Glutamatergic neuron (in vitro differentiated cells): ENCODE measurements at places on chromosomes 12 and 14.

GRCh38 chr14:91410771-91411536 lies 6.7 kb downstream of the CCDC88C start:
- no peak for DNase-seq

DNA sequence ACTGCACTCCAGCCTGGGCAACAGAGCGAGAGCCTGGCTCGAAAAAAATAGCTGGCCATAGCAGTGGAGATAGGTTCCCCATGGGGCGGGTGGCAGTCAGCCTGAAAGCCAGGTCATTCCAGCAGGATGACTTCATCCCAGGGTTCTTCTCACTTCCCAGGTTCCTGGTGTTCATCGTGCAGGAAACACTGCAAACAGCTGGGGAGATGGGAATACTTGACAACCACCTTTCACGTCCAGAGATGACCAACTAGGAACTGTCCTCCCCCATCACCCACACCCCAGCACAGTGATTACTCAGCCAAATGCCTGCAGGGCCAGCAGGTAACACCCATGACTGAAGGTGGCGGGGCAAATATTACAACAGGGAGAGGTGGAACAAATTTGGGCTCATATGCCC lies 1.7 kb downstream of the VSIG10 start:
- no peak for DNase-seq

GRCh38 chr14:37144729-37145363 lies 27.6 kb downstream of the SLC25A21 start:
- DNase-seq = no peak

- peak; percentile 19 for DNase-seq
Observed at GRCh38 chr12:40727774-40728483, 35.7 kb downstream of the CNTN1 start.

DNA sequence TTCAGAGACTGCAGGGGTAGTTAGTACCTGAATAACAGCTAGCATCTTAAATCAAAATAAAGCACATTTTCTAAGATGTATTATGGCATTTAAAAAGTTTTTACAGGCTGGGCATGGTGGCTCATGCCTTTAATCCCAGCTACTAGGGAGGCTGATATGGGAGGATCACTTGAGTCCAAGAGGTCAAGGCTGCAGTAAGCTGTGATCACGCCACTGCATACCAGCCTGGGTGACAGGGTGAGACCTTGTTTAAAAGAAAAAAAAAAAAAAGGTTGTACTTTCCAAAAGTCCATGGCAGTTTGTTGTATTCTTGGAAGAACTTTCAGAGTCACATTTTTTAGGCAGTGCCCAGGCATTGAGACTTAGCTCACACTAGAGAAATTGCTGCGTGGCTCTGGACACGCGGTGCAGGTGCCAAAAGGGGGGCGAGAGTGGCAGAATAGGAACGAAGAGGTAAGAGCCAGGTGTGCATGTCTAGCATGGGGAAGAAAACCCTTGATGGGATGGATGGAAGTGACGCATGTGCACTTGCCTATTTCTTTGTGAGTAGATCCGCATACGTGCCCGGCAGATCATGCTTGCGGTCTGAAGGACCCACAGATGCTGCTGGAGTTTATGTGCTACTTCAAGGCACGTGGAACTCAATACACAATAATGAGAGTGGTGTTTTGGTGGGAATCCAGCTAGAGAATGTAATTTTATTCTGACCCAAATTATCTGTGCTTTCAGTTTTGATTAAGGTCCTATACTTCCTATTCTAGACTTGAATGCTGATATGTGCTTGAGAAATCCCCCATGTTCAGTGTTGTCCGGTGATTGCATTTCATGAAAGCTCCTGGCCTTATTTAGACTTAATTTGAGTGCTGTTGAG lies 11.9 kb downstream of the ANKRD13A start:
- no peak for DNase-seq

- DNase-seq = no peak
Observed at GRCh38 chr12:25366122-25366521, 115.4 kb upstream of the KRAS start.

DNA sequence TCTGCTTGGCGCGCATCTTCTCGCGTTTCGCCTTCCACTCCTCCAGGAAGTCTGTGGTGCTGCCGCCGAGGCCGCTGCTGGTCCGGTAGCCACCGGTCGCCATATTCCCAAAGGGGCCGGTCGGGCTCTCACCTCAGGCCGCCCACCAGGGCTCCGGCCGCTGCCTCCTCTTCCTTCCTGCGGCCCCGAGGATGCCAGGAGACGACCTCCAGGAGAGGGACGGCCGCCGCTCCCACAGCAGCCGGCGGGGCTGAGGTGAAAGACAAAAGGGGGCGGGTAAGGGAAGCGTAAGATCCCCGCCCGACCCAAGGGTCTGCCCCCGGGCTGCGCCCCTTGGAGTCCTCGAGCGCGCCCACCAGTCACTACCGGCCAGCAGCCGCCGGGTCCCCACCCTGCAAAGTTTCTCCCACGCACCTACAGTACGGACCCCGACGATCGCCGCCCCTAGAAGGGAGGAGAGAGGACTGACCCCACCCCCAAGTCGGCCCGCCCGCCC lies 574 bp downstream of the PAWR start:
- DNase-seq = peak; percentile 53
